ENCODE measurements at places on chromosomes 1 and 21. TPM values are rescaled to one million over a fixed set of nuclear protein-coding genes. Genes with fewer than 3 reads are reported as not detected.

Gene KLHDC7A
- total RNA-seq = not detected

DNA sequence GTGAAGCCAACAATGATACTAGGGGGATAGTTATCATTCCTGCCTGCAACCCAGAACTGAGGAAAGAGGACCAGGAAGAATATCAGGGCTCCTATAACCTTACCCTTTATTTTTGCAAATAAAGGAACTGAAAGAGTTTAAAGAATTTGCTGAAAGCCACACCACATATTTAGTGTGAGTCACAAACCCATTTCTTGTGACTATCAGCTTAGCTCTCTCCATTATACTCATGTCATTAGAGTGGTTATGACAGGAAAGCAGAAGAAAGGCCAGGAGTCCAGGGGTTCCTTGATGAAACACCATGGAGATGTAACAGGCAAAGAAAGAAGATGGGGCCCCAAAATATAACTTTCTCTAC is 141.1 kb upstream of the SAMSN1 start:
- H3K4me3 ChIP-seq = no peak overlapping the region
- peaks cover 46% of the 10 kb centered on the region for H3K4me1 ChIP-seq
- H3K27me3 ChIP-seq = no peaks in the 10 kb centered on the region
- H3K27ac ChIP-seq = no peak overlapping the region

DNA sequence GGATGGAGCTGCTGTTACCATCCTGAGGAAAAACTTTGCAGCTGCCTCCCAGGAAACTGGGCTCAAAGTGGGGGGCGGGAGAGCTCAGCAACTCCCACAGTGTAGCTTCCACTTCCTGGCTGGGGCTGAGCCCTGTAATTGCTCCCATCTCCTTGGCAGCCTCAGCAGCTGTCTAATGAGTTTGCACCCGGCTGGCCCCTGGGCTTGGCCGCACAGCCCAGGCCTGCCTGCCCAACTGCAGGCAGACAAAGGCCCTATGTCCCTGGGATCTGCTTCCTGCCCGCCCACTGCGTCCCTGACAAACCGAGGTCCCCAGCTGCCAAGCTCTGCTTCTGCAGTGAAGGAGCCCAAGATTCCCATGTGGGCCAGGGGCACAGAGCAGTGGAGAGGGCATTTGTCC is 30.1 kb downstream of the EDN2 start:
- no peak overlapping the region for H3K4me3 ChIP-seq
- H3K4me1 ChIP-seq = no peaks in the 10 kb centered on the region
- no peak overlapping the region for H3K27ac ChIP-seq
- peaks cover 2% of the 10 kb centered on the region for H3K27me3 ChIP-seq
- DNase-seq = no peak

GRCh38 chr1:221274373-221274772 is 395.1 kb downstream of the HLX start:
- no peak overlapping the region for H3K27ac ChIP-seq
- H3K27me3 ChIP-seq = no peaks in the 10 kb centered on the region
- no peaks in the 10 kb centered on the region for H3K36me3 ChIP-seq
- H3K4me1 ChIP-seq = peaks cover 2% of the 10 kb centered on the region
- no peak overlapping the region for H3K4me3 ChIP-seq
- DNase-seq = no peak

GRCh38 chr1:19484338-19484797 is 971 bp downstream of the CAPZB start:
- H3K4me3 ChIP-seq = peak overlapping the region; percentile 95
- no peak for DNase-seq
- H3K27ac ChIP-seq = peak overlapping the region; percentile 92
- H3K36me3 ChIP-seq = peaks cover 39% of the 10 kb centered on the region
- H3K27me3 ChIP-seq = no peaks in the 10 kb centered on the region

- H3K4me3 ChIP-seq = peak overlapping the region; percentile 82
- H3K4me1 ChIP-seq = peaks cover 27% of the 10 kb centered on the region
- H3K27ac ChIP-seq = peak overlapping the region; percentile 43
- DNase-seq = peak; percentile 51
- H3K36me3 ChIP-seq = peaks cover 14% of the 10 kb centered on the region
- H3K27me3 ChIP-seq = no peaks in the 10 kb centered on the region
Observed at GRCh38 chr1:2587071-2587859, 688 bp downstream of the PRXL2B start.

Gene NBPF14
- 14.3 TPM for total RNA-seq

Gene ARHGEF16
- not detected for total RNA-seq

DNA sequence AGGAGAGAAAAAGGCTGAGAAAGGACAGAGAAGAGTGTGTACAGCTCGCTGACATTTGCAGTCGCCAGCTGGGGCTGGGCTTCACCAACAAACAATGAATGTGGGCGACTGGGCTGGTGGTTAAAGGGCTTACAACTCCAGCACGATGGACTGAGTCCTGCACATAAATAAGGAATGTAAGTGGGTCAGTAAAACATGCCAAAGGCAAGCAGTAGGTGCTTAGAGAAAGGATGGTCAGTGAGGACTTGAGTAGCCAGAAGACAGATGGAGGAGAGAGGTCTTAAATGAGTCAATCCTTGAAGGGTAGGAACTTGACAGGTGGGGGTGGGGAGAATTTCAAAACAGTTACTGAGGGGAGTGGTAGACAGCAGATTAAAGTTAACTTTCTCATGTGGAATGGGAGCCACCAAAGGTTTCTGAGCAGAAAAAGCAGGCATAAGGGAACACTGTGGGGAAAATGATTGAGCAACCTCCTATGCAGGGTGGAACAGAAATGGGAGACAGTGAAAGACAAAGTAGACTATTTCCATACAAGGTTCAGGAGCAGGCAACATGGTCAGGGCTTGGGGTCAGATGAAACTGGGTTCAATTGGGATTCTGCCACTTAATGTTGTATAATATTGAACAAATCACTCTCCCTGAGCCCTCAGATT is 37.4 kb downstream of the GADD45A start:
- DNase-seq = no peak
- H3K4me1 ChIP-seq = peaks cover 6% of the 10 kb centered on the region
- H3K36me3 ChIP-seq = no peaks in the 10 kb centered on the region

Gene PALMD
- total RNA-seq = not detected

GRCh38 chr1:59139396-59139795 is 157.5 kb upstream of the FGGY start:
- H3K36me3 ChIP-seq = no peaks in the 10 kb centered on the region
- no peaks in the 10 kb centered on the region for H3K27me3 ChIP-seq
- H3K4me3 ChIP-seq = no peak overlapping the region

DNA sequence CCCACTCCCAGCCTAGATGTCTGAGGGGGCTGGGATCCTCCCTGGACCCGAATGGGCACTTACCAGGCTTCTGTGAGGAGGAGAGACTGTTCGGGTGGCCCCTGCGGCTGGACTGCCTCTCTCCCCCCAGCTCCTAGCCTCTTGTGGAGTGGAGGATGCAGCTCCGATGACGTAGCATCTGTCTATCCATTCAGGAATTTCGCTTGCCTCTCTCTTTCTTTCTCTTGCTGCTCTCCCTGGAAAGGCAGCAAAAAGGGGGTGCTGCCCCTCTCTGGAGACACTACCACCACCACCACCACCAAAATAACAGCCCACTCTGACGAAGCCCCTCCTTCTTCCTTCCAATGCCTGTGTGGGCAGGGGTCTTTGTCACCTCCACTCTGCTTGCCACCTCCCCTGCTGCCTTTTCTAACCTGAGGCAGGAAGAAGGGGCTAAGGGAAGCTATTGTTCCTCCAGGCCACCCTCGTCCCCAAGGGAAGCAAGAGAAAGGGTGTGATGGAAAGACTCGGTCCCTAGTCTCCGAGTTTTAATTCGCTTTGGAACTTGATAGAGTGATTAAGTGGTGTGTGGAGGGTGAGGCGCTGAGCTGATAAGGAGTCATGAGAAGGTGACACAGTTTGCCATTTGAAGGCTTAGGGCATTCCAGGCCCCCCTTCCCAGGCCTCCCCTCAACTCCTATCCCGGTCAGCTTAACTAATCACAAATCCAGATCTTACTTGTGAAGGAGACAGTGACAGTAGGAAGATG is 60.5 kb downstream of the RHBG start:
- H3K27ac ChIP-seq = no peak overlapping the region
- H3K36me3 ChIP-seq = no peaks in the 10 kb centered on the region
- no peaks in the 10 kb centered on the region for H3K4me1 ChIP-seq
- no peak for DNase-seq

Gene SELP
- not detected for total RNA-seq

GRCh38 chr1:92482665-92483609 is 3.8 kb downstream of the GFI1 start:
- no peaks in the 10 kb centered on the region for H3K27me3 ChIP-seq
- peak overlapping the region; percentile 91 for H3K27ac ChIP-seq
- peak overlapping the region; percentile 90 for H3K4me3 ChIP-seq
- H3K36me3 ChIP-seq = peaks cover 63% of the 10 kb centered on the region
- peak; percentile 59 for DNase-seq
- H3K4me1 ChIP-seq = peaks cover 46% of the 10 kb centered on the region

Gene SYCP1
- total RNA-seq = not detected

DNA sequence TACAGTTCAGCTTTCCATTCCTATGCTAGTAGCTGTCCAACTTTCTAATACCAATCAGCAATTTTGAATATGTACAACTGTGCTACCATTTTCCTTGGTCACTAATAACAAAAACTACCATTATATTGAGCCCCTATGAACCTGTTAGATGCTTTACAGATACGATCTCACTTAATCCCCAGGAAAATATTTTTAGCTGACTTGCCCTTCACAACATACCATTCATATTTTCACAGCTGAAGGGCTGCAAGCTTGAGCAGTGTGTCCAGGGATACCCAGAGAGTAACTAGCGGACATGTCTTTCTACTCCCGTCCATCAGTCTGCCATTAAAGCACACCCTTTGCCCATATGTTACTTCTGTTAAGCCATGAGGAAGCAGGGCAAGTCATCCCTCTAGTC is 140.5 kb downstream of the SPATA46 start:
- H3K4me3 ChIP-seq = no peak overlapping the region
- H3K27ac ChIP-seq = no peak overlapping the region
- H3K4me1 ChIP-seq = no peaks in the 10 kb centered on the region
- no peak for DNase-seq

Gene FNDC10
- total RNA-seq = 7.5 TPM

DNA sequence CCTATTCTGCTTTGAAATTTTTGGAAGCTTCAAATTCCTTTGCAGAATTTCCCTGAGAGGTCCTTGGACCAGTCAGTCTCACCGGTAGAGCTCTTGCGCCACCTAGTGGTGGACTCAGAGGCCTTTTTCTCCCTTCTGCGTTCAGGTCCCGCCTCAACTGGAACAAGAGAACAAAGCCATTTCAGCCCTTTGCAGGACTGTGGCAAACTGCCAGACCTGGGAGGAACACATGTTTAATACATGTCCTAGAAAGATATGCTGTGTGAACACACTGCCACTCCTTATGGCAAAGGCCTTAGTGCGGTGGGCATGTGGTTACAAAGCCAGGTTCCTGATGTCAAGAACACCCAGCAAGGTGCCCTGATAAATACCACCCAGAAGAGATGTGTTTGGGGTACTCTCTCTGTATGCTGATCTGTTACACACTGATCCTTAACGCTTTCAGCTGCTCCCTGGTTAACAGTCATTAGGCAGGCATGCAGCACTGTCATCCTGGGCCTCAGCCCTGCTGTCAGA is 82.2 kb upstream of the SSX2IP start:
- peak overlapping the region; percentile 23 for H3K27ac ChIP-seq
- no peaks in the 10 kb centered on the region for H3K4me1 ChIP-seq
- H3K4me3 ChIP-seq = no peak overlapping the region
- peak; percentile 80 for DNase-seq

- H3K36me3 ChIP-seq = no peaks in the 10 kb centered on the region
- peaks cover 4% of the 10 kb centered on the region for H3K27me3 ChIP-seq
- DNase-seq = no peak
- peaks cover 7% of the 10 kb centered on the region for H3K4me1 ChIP-seq
Observed at GRCh38 chr1:12544357-12544756, 73.7 kb downstream of the DHRS3 start.

DNA sequence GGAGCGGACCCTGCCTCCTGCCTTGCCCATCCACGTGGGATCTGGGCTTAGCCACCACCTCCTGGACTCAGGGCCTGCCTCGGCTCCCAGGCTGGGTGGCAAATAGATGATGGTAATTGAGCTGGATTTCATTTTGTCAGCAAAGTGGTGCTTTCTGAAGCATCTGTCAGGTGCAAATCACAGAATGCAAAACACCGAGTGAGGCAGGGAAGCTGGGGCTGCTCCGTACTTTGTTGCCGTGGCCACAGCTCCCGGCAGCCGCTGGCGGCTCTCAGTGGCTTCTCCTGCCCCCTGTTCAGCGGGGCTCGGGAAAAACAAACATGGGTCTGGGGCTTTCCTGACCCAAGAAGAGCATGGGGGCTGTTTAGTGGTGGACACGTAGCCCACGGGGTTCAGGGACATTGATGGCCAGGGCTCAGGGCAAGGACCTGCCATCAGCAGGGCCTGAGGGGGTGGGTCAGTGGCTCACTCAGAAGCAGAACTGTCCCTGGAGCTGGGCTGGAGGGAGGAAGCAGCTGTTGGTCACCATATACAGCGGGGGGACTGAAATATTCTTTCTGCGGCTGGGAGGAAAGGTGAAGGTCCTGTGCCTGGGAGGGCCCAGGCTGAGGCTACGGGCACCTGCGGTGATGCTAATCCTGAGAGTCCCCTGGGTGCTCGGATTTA is 130.0 kb upstream of the VAMP3 start:
- no peaks in the 10 kb centered on the region for H3K4me1 ChIP-seq
- no peak overlapping the region for H3K4me3 ChIP-seq
- no peaks in the 10 kb centered on the region for H3K27me3 ChIP-seq
- no peak for DNase-seq

Gene SPATA46
- not detected for total RNA-seq

DNA sequence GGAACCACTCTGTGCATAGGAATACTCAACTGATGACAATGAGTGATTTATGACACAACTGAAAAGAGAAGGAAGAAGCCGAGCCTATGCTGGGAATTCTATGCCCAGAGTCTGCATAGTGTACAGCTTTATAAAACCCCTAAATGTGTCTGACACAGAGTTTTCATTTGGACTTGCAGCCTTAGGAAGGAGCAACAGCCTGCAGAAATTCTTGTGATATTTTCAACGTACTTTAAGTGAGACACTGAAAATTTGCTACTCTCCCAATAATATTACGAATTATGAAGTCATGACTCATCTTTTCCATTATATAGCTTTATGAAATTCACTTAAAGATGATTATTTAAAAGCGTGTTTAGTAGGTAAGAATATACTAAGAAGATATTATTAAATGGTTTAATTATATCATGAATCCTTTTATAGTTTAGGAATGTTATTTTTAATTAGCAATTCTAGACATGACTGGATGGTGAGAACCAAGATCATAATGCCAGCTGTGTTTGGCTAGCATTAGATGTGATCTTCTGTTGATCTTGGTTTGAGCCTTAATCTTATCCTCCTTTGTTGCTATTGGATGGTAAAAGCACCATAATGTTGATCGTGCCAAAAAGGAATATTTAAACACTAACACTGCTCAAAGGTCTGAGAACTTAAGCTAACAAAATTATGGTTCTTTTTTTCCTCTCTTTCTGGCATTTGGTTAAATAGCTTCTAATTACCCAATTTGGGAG is 785.1 kb upstream of the ADGRL4 start:
- no peak overlapping the region for H3K4me3 ChIP-seq
- DNase-seq = no peak
- H3K36me3 ChIP-seq = no peaks in the 10 kb centered on the region
- H3K27ac ChIP-seq = no peak overlapping the region
- no peaks in the 10 kb centered on the region for H3K4me1 ChIP-seq

DNA sequence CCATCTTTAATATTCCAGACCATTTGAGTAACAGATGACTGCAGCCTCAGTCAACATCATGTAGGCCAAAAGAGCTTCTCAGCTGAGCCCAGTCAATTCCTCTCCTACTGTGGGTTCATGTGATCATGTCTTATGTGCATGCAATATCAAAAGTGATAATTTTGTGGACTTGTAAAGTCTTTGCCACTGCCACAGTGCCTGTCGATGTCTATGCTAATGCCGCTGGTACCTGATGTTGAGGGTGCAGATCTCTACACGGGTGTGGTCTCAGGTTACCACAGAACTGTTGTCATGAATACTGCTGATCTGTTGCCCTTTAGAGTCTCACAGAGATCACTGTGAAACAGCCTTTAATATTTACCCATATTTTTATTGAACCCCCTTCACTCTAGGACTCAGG is 11.3 kb upstream of the C1orf141 start:
- H3K36me3 ChIP-seq = no peaks in the 10 kb centered on the region
- no peak for DNase-seq
- peaks cover 4% of the 10 kb centered on the region for H3K27me3 ChIP-seq
- no peak overlapping the region for H3K4me3 ChIP-seq
